Kidney (tissue), 22 donors: ENCODE measurements at places on chromosomes 7 and 10. TPM values are rescaled to one million over a fixed set of nuclear protein-coding genes. Genes with fewer than 3 reads are reported as not detected.

Gene ELFN1
- total RNA-seq = 3.8 TPM

Gene MYO3A
- 3.1 TPM for total RNA-seq

Gene CDNF
- total RNA-seq = 2.1 TPM

Gene NUP42
- 28.8 TPM for total RNA-seq

Gene OR6V1
- not detected for total RNA-seq

Gene LHPP
- 16.6 TPM for total RNA-seq

Gene GPR141
- 3.3 TPM for total RNA-seq

Gene OR9A2
- total RNA-seq = not detected

Gene C7orf57
- total RNA-seq = 0.63 TPM

Gene ADCYAP1R1
- not detected for total RNA-seq

Gene ANKRD7
- total RNA-seq = 3.0 TPM

DNA sequence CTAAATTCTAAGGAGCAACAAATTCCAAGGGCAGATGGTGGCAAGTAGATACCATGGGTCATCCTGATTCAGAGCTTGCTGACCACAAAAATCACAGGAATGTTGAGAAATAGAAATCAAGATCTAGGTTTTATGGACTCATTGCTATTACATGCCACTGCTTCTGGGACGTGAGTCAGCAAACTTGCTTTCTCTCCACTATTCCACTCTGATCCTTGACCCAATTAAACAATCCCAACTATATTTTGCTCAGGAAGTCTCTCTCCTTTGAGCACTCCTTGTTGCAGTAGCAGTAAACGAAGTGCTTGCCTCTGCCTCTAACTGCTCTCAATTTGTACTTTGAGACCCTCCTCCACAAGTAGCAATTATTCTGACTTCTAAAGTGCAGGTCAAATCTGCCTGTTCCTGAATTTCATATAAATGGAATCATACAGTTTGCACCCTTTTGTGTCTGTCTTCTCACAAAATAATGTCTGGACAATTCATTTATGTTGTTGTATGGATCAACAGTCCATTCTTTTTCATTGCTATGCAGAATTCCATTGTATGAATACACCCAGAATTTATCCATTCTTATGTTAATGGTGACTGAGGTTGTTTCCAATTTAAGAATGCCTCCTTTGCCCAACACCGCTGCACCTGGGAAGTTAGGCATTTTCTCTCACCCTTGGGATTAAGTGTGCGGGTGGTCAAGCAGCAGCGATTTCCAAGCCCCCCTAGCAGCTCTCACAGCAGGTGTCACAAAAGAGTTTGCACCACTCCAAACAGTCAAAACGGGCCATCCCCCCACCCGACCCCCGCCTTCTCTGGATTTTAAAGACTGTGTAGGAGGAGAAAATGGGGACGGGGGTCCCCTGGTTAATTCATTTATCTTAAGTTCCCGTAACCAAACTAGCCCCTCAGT, 35.9 kb downstream of the ACSM6 start:
- no peak overlapping the region for H3K27ac ChIP-seq
- peak overlapping the region; percentile 61 for H3K4me3 ChIP-seq
- no peaks in the 10 kb centered on the region for H3K4me1 ChIP-seq

- no peak overlapping the region for H3K27ac ChIP-seq
- no peaks in the 10 kb centered on the region for H3K4me1 ChIP-seq
- no peak for DNase-seq
- no peaks in the 10 kb centered on the region for H3K36me3 ChIP-seq
- no peak overlapping the region for H3K4me3 ChIP-seq
Measured at GRCh38 chr7:31318313-31318712, 22.2 kb downstream of the NEUROD6 start.

- H3K27ac ChIP-seq = no peak overlapping the region
- H3K4me3 ChIP-seq = peak overlapping the region; percentile 94
- H3K27me3 ChIP-seq = no peaks in the 10 kb centered on the region
- H3K36me3 ChIP-seq = peaks cover 10% of the 10 kb centered on the region
- peaks cover 11% of the 10 kb centered on the region for H3K4me1 ChIP-seq
Measured at GRCh38 chr7:104206841-104207240, 972 bp downstream of the ORC5 start.

GRCh38 chr10:13106387-13107045, 6.6 kb downstream of the OPTN start:
- no peak overlapping the region for H3K4me3 ChIP-seq
- no peaks in the 10 kb centered on the region for H3K4me1 ChIP-seq
- DNase-seq = no peak
- no peaks in the 10 kb centered on the region for H3K27me3 ChIP-seq

- peak; percentile 90 for DNase-seq
- peak overlapping the region; percentile 89 for H3K27ac ChIP-seq
- H3K36me3 ChIP-seq = no peaks in the 10 kb centered on the region
- no peaks in the 10 kb centered on the region for H3K27me3 ChIP-seq
- peaks cover 41% of the 10 kb centered on the region for H3K4me1 ChIP-seq
Measured at GRCh38 chr7:27129729-27130539, 623 bp downstream of the HOXA4 start.

- H3K27ac ChIP-seq = no peak overlapping the region
- no peaks in the 10 kb centered on the region for H3K27me3 ChIP-seq
- DNase-seq = no peak
- peaks cover 26% of the 10 kb centered on the region for H3K4me1 ChIP-seq
Measured at GRCh38 chr10:32338262-32338661, 8.7 kb downstream of the EPC1 start.

- H3K4me1 ChIP-seq = no peaks in the 10 kb centered on the region
- H3K4me3 ChIP-seq = no peak overlapping the region
- H3K27me3 ChIP-seq = no peaks in the 10 kb centered on the region
- H3K27ac ChIP-seq = no peak overlapping the region
- no peaks in the 10 kb centered on the region for H3K36me3 ChIP-seq
Measured at GRCh38 chr10:484925-485661, 204.4 kb downstream of the DIP2C start.

DNA sequence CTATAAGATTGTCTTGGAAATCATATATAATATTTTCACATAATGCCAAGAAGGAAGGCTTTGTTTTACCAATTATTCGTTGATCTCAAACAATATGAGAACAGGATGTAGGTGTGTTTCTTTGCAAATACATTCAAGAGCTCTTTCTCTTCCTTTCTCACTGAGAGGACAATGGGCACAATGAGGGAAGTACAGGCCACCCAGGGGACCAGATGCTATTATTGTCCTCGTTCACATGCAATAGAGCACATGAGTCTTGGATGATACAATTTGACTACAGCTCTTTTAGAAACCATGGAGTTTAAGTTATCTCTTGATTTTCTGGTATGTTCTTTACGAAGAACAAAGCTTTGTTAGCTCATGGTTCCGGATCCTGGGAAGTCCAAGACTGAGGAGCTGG, 323.7 kb upstream of the KLF6 start:
- no peak overlapping the region for H3K4me3 ChIP-seq
- no peak for DNase-seq
- H3K4me1 ChIP-seq = no peaks in the 10 kb centered on the region
- no peaks in the 10 kb centered on the region for H3K27me3 ChIP-seq
- H3K36me3 ChIP-seq = no peaks in the 10 kb centered on the region

DNA sequence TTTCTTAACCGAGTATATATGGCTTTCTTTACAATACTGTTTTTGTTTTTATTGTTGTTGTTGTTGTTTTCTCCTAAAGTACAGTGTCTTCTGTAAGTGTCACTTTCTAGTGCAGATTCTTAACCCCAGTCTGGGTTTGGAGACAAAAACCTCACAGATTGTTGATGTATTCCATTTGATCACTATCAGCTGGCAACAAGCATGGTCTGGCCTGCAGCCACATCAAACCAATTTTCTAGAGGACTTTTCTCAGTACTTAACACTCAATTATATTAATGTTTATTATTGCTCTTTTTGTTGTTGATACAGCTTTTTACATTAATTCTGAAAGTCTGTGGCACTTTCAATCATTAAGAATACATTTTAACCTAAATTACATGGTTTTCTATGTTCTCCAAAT, 17.1 kb downstream of the LRRN3 start:
- no peaks in the 10 kb centered on the region for H3K27me3 ChIP-seq
- H3K27ac ChIP-seq = no peak overlapping the region
- H3K36me3 ChIP-seq = no peaks in the 10 kb centered on the region
- no peak for DNase-seq
- no peaks in the 10 kb centered on the region for H3K4me1 ChIP-seq
- H3K4me3 ChIP-seq = no peak overlapping the region

- H3K27ac ChIP-seq = no peak overlapping the region
- no peak for DNase-seq
Measured at GRCh38 chr7:15947754-15948153, 261.3 kb upstream of the MEOX2 start.

GRCh38 chr10:27446091-27446918, 57.8 kb upstream of the RAB18 start:
- H3K4me1 ChIP-seq = no peaks in the 10 kb centered on the region
- H3K36me3 ChIP-seq = no peaks in the 10 kb centered on the region
- no peak for DNase-seq
- no peaks in the 10 kb centered on the region for H3K27me3 ChIP-seq
- no peak overlapping the region for H3K4me3 ChIP-seq

GRCh38 chr7:93178213-93178612, 30.0 kb upstream of the SAMD9L start:
- H3K36me3 ChIP-seq = no peaks in the 10 kb centered on the region
- H3K27me3 ChIP-seq = no peaks in the 10 kb centered on the region
- no peaks in the 10 kb centered on the region for H3K4me1 ChIP-seq
- H3K27ac ChIP-seq = no peak overlapping the region
- no peak for DNase-seq

DNA sequence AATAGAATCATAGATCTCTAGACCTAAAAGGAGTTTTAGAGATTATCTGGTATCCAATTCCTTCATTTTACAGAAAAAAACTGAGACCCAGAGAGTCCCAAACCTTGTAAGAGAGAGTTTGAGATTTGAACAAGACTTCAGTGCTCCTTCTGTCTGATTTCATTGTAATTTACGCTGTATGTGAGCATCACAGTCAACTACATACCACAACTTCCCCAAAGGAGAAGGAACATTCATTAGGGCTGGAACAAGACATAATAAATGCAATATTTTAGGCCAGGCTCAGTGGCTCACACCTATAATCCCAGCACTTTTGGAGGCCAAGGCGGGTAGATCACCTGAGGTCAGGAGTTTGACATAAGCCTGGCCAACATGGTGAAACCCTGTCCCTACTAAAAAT, 17.3 kb upstream of the PRKAR2B start:
- no peaks in the 10 kb centered on the region for H3K4me1 ChIP-seq
- no peak for DNase-seq
- H3K27ac ChIP-seq = no peak overlapping the region
- H3K27me3 ChIP-seq = no peaks in the 10 kb centered on the region
- no peak overlapping the region for H3K4me3 ChIP-seq

DNA sequence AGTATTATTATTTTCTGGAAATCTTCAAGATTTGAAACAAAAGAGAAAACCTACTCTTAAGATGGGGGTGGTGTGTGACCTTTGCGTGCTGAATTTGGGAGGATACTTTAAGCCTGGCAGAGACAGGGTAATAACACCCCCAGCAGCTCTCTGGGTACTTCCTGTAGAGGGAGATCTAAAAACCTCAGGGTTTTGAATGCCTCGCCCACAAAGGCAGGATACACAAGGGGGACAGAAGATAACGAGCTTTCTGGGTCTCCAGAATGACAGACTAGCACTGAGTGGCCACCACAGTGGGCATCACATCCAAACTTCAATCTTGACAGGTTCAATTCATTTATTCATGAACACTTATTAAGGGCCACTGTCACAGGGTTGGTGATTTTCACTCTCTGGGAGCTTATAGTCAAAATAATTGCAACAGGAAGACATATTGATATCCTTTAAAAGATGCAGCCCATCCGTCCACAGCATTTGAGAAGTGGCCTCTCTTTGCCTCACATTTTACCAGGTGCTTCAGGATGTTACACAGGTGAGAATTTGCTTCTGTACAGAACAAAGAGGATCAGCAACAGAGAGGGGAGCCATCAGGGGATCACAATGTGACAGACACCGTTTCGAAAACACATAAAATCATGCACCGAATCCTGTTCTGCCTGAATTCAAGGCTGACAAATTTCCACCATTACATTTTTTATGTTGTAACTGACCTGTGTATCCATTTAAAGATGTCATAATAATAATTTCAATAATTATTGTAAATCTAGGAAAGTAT, 14.3 kb downstream of the CPA1 start:
- H3K4me3 ChIP-seq = no peak overlapping the region
- no peak for DNase-seq
- peaks cover 4% of the 10 kb centered on the region for H3K4me1 ChIP-seq
- H3K27ac ChIP-seq = no peak overlapping the region
- no peaks in the 10 kb centered on the region for H3K36me3 ChIP-seq
- no peaks in the 10 kb centered on the region for H3K27me3 ChIP-seq

DNA sequence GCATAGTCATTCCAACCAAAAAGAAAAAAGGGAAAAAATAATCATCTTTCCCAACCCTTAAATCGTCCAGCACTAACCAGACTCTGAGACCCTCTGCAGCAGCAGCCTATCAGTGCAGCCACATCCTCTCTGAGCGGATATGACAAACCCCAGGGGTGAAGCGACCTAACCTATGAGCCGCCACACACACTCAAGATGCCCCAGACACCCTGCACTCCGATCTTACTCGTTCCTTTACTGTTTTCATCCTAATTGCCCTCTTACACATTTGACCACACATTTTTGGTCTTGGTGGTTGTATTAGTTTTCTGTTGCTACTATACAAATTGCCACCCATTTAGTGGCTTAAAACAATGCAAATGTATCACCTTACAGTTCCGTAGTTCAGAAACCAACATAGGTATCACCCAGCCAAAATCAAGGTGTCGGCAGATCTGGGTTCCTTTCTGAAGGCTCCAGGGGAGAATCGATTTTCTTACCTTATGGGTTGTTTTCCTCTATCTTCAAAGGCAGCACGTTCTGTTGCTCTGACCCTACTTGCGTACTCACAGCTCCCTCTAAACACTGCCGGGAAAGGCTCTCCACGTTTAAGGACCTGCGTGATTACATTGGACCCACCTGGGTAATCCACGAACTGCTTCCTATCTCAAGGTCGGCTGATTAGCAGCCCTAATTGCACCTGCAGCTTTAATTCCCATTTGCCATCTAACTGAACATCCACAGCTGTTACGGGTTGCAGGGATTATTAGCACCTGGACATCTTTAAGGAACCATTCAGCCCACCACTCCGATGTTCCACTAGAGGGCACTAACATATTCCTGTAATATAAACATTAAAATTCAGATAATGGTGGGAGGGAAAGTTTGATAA, 37.3 kb upstream of the PRSS1 start:
- H3K27ac ChIP-seq = no peak overlapping the region
- no peaks in the 10 kb centered on the region for H3K4me1 ChIP-seq
- H3K27me3 ChIP-seq = no peaks in the 10 kb centered on the region
- H3K36me3 ChIP-seq = no peaks in the 10 kb centered on the region

GRCh38 chr7:25780904-25781303, 371.1 kb upstream of the NFE2L3 start:
- H3K36me3 ChIP-seq = no peaks in the 10 kb centered on the region
- H3K4me1 ChIP-seq = no peaks in the 10 kb centered on the region
- DNase-seq = no peak

DNA sequence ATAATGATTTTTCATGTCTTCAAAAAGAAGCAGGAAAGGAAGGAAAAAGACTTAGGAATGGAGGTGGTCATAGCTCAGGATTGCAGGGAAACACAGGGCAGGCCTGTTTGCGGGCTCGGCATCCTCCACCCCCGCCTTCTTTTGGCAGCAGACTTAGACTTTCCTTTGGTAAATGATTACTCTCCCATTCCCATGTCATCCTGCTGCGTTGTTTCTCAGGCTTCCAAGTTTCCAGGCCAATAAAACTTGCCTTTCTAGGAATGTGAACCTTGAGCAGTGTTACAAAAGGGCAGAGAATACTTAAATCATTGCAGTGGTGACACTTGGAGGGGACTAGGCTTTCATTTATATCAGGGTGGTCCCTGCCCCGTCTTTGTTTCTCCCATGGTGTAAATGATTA, 34.0 kb upstream of the DGKB start:
- no peaks in the 10 kb centered on the region for H3K27me3 ChIP-seq
- H3K36me3 ChIP-seq = no peaks in the 10 kb centered on the region
- H3K4me1 ChIP-seq = peaks cover 7% of the 10 kb centered on the region
- H3K27ac ChIP-seq = peak overlapping the region; percentile 72
- H3K4me3 ChIP-seq = no peak overlapping the region
